ENCODE measurements at places on chromosomes 6 and 20.

- no peak for DNase-seq
Measured at GRCh38 chr6:79042088-79042798, 35.8 kb downstream of the PHIP start.

DNA sequence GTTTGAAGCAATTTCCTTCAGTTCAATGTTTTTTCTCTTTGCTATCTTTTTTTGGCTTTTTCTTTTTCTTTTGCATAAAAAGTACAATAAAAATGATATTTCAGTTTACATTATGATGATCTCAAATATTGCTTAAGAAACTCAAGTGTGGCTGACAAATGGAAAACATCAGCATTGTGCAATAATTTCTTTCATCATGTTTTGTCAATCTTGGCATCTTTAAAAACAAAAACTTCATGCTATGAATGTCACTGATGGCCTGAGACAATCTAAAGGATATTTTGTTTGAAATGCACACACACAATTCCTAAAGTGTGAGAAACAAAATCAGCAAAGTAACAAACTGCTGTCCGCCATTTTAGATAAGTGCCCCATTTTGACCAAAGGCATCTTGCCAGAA, 13.9 kb upstream of the MTCL3 start:
- DNase-seq: no peak

DNA sequence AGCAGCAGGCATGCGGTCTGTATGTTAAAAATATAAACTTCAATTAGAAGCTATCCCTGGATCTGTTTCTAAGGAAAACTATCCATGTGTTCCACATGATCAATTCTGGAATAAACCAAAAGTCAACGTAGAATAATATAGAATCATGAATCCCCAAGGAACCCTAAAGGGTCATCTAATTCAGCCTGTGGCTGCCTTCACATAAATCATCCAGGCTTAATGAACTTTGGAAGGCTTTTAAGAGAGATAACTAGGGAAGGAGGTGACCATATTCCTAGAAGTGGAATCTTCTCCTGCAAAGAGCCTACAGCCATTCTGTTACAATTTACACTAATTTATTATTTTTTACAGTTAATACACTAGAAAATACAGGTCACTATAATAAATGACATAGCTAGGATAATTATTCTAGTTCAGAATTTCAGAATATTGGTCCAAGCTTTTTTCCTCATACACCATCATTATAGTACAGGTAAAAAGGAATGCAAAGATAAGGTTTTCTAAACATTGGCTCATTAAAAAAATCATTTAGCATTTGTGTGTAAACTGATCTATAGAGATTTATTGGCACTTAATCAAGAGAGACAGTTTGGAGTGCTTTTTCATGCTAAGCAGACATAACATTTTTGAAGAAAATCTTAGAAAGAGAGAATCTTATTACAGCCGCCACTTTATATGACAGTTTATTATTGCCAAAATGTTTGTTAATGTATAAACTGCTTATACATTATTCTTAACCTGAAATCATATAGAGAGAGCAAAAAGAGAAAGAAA, 851.2 kb downstream of the PHF3 start:
- DNase-seq: no peak

DNA sequence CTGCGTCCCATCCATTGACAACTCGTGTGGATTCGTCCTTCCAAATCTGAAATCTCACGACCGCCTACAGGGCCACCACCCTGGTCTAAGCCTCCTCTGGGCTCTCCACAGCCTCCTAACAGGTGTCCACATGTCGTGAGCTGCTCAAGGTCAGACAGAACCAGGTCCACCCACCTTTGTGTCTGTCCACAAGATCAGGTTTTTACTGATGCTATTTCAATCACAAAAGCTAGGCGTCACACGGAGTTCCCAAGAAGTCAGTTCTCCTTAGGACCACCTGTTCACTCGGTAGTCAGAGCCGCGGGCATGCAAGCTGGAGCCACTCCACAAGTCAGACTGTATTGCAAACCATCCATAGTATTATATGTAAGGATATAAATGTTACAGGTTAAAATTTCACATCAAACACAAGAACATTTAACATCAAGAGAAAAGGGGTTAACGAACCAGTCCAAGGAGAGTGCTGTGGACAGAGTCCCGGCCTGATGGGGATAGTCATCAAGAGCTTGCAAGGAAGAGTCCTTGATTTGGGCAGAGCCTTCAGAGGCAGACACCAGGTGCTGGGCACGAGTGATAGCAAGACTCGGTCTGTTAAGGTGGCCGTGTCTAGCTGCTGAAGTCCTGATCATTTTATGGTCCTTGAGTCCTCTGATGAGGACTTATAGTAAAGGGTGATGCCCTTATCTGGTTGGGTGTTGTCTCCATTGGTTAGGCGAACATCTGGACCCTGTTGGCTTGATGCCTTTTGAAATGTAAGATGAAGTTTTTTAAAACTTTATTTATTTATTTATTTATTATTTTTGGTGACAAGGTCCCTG, 731 bp upstream of the DNPH1 start:
- no peak for DNase-seq

GRCh38 chr6:17768881-17769280, 62.2 kb upstream of the NUP153 start:
- DNase-seq: no peak

- no peak for DNase-seq
Measured at GRCh38 chr6:122817766-122818165, 28.7 kb downstream of the SMPDL3A start.

DNA sequence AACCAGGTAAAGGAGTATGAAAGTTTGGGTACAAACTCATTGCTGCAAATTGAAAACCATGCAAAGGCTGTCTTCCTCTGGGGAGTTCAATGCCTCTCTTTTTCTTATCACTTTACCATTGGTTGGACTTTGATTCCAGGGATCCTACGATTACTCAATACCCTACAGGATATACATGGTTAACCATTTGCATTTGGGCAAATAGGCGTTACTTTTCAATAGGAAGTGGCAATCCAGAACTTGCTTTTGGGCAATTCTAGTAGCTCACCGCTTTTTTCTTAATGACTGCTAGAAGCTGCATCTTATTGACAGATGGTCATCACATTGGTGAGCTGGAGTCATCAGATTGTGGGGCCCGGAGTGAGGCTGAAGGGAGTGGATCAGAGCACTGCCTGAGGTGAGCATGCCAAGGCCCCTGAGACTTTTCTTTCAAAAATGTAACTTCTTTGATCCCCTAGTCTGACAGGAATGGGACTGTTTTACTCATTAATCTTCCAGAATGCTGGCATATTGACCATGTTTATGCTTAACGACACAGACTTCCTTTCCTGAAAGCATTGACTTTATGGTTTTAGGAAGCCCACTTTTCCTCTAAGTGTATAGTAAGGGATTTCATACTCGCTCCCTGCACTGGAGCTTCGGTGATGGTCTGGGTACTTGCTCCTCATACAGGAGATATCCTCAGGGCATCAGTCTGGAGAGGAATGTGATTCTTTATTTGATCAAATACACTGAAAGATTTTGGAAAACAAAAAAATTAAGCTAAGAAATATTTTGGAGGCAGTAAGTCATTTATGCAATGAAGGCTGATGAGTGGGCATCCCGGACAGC, at the start of gene CCR6:
CCR6 (plus strand) TSS at position 270 of the 831 bp plus-strand sequence. CDS start 13,039 bp downstream, outside the sequence.
- no peak for DNase-seq

- DNase-seq: no peak
Measured at GRCh38 chr6:97850458-97851212, 567.6 kb upstream of the MMS22L start.

- DNase-seq: no peak
Measured at GRCh38 chr20:14691994-14692393, 354.6 kb upstream of the FLRT3 start.

GRCh38 chr6:39524007-39524406, 201.2 kb downstream of the KIF6 start:
- DNase-seq: no peak

DNA sequence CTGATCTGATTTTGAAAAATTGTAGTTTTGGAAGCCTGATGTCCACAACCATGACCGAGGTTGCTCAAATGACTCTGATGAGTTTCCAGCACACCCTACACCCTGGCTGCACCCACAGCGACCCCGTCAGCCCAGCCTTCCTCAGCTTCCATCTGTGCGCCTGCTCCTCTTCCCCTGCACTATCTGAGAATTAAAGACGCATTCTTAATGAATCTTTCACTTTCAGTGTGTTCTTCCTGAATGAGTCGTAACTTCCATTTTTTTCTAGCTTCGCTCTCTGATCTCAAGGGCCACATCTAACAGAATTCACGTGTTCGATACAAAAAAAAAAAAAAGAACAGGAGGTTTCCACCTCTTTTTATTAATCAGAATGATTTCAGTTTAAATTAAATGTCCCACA, 21.3 kb upstream of the RREB1 start:
- DNase-seq: peak; percentile 60

GRCh38 chr6:128025478-128025877, 124.6 kb upstream of the THEMIS start:
- DNase-seq: no peak

DNA sequence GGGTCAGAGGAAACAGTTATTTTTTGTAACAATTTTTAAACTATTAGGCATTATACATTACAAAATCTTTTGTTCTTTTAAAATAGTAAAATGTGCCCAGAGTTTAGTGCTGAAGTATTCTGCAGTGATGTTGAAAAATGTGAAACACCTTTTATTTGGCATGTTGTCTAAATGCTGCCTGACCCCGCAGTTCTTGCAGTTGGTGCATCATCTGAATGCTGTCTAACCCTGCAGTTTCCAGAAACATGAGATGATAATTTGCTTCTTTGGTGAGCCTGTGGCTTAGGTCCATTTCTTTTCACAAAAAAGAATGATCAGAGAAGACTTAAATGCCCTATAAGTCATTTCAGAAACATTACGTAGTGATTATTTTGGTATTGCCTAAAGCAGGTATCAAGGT, 82.4 kb downstream of the RNF217 start:
- no peak for DNase-seq

DNA sequence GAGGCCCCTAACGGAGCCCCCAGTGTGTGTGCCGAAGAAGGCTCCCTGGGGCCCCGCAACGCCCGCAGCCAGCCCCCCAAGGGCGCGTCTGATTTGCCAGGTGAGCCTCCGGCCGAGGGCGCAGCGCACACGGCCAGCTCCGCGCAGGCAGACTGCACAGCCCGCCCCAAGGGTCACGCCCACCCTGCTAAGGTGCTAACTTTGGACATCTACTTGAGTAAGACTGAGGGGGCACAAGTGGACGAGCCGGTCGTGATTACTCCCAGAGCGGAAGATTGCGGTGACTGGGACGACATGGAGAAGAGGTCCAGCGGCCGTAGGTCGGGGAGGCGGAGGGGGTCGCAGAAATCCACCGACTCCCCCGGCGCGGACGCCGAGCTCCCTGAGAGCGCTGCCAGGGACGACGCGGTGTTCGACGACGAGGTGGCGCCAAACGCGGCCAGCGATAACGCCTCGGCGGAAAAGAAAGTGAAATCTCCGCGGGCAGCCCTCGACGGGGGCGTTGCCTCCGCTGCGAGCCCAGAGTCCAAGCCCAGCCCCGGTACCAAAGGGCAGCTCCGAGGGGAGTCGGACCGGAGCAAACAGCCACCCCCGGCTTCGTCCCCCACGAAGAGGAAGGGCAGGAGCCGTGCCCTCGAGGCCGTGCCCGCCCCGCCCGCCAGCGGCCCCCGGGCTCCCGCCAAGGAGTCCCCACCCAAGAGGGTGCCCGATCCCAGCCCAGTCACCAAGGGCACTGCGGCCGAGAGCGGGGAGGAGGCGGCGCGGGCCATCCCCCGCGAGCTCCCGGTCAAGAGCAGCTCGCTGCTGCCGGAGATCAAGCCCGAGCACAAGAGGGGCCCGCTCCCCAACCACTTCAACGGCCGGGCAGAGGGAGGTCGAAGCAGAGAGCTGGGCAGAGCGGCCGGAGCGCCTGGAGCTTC, 117.0 kb downstream of the RTN4IP1 start:
- DNase-seq: peak; percentile 83

DNA sequence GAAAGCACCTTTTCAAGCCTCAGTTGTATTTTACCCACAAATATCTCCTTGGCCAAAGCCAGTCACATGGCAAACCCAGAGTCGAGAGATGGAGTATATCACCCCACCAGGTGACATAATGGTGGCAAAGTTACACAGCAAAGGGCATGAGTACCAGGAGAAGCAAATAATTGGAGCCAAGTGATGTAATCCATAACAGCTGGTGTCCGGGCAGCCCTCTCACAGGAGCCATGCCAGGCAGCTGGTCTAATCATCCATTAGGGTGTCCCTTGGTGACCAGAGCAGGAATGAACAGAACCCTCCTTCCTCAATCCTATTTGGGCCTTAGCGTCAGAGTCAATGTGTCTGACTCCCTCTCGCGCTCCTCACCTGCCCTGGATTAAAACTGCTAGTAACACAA, 272.1 kb downstream of the LRFN2 start:
- DNase-seq: no peak

DNA sequence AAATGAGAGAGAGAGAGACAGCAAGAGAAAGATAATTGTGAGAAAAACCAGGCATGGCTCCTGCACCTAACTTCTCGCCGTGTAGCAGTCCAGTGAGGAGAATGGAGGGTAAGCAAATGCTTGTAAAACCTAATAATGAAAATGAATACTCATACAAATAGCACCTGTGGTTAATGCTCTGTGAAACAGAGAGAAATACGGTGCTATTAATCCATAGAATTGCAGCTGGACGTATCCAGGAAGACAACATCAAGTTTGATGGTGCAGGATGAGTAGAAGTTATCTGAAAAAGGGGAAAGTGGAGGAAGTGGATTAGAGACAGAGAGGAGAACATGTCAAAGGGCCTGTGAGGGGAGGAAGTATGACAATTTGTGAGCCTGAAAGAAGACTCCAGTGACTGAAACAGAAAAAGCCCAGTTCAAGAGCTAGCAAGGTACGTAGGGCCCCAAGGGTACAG, 89.4 kb upstream of the PAK5 start:
- DNase-seq: no peak

DNA sequence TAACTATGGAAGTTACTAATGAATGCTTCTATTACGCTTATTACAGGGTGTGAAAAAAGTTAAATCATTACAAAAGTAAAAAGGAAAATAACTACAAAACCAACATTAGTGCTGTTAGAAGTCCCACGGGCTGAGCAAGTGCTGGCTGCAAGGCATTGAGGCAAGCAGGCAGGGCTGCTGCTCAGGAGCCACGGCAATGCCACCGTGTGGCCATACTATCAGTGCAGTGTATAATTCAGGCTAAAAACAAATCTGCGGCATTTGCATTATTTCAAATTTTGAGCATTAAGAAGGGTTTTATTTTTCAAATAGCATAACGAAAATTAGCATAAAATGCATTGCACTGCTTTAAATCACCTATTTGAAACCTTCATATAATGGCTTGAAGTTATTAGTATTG, 17.1 kb downstream of the IFNGR1 start:
- no peak for DNase-seq

GRCh38 chr6:107413966-107414645, 45.3 kb downstream of the PDSS2 start:
- DNase-seq: no peak

DNA sequence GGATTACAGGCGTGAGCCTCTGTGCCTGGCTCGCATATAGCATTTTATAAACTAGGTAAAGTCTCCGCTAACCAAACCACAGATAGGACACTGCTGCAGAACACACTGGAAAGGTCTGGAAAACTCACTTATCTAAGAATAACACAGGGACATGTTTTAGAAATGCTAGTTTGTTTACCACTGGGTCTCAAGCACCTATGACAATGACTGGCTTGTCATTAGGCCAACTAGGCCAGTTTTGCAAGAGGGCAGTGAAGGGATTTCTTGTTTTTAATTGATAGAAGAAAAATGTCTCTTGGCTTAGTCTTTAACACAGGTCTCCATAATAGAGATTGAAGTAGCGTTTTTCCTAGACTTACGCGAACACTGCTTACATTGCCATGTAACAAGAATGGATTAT, 201.4 kb downstream of the TMEM242 start:
- no peak for DNase-seq
